ENCODE measurements at places on chromosomes 5 and 9. TPM values are rescaled to one million over a fixed set of nuclear protein-coding genes. Genes with fewer than 3 reads are reported as not detected.

Gene PCDHGA7
- total RNA-seq, result 7.6 TPM

Gene ZNF367
- 4.3 TPM for total RNA-seq

Gene COL5A1
- total RNA-seq, result 72.0 TPM

Gene DOCK8
- 17.9 TPM for total RNA-seq

Gene RHOBTB3
- 219 TPM for total RNA-seq

Gene CARTPT
- not detected for total RNA-seq

Gene HTR4
- 0.21 TPM for total RNA-seq

Gene PHAX
- total RNA-seq, result 57.5 TPM

Gene DCANP1
- total RNA-seq, result not detected

DNA sequence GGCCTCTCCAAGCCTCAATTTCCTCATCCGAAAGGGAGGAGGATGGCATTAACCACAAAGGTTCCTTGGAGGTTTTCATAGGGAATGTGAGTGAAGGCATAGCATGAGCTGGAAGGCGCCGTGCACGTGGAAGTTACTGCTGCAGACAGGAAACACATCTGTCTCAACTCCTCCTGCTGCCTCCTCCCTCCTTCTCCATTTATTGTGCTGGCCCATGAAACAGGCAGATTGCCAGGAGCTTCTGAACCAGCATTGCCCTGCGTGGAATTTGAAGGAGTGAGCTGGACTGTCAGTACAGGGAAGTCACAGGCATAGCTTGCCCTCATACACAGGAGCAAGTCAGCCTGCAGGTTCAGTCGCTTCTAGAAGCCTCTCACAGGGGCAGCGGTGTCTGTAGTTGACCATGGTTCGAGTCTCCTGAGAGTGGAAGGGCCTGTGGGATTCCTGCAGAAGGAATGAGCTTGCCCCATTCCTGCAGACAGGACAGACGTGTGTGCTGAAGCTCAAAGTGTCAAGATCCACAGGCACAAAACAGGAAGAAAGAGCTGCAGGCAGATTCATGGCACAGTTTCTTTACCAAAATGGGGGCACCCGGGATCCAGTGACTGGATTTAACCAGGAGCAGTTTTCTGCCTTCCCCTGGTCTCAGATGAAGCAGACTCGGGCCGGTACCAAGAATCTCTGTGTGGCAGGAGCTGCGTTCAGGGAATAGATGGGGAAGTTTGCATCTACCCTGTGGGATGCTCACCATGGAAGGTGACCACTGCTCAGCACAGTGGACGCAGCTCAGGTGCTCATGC is 48.7 kb upstream of the CTSL start:
- no peak for DNase-seq
- H3K27me3 ChIP-seq, result no peaks in the 10 kb centered on the region
- H3K4me3 ChIP-seq, result no peak overlapping the region
- H3K36me3 ChIP-seq, result no peaks in the 10 kb centered on the region
- H3K4me1 ChIP-seq, result no peaks in the 10 kb centered on the region
- H3K27ac ChIP-seq, result no peak overlapping the region

GRCh38 chr9:107007402-107007801 is 144.4 kb downstream of the ZNF462 start:
- no peak for DNase-seq
- H3K4me3 ChIP-seq, result no peak overlapping the region
- H3K4me1 ChIP-seq, result no peaks in the 10 kb centered on the region

DNA sequence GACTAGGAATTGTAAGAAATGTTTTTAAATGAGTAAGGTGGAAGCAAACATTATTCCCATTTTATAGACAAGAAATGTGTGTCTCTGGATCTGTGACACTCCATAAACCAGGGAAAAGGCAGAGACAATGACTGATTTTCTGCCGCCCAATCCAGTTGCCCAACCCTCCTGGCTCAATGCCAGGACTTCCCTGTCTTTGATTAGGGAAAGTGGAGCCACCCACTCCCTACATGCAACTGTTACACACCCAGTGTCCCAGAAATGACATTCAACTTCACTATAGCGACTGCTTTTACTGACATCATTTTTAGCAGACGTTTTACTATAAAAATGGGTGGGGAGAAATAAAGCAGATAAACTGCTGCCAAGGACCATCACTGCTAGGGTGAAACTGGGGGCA is 79.7 kb downstream of the THBS4 start:
- H3K4me1 ChIP-seq, result no peaks in the 10 kb centered on the region
- no peak overlapping the region for H3K27ac ChIP-seq
- H3K36me3 ChIP-seq, result no peaks in the 10 kb centered on the region
- H3K4me3 ChIP-seq, result no peak overlapping the region
- no peak for DNase-seq

- H3K27ac ChIP-seq, result no peak overlapping the region
- no peaks in the 10 kb centered on the region for H3K36me3 ChIP-seq
- DNase-seq, result peak; percentile 17
- H3K27me3 ChIP-seq, result peaks cover 2% of the 10 kb centered on the region
Observed at GRCh38 chr5:74673011-74673790, 11.8 kb upstream of the HEXB start.

GRCh38 chr5:93925321-93925720 is 183.9 kb upstream of the POU5F2 start:
- peaks cover 14% of the 10 kb centered on the region for H3K4me1 ChIP-seq
- no peak for DNase-seq
- H3K27ac ChIP-seq, result no peak overlapping the region
- no peaks in the 10 kb centered on the region for H3K36me3 ChIP-seq

DNA sequence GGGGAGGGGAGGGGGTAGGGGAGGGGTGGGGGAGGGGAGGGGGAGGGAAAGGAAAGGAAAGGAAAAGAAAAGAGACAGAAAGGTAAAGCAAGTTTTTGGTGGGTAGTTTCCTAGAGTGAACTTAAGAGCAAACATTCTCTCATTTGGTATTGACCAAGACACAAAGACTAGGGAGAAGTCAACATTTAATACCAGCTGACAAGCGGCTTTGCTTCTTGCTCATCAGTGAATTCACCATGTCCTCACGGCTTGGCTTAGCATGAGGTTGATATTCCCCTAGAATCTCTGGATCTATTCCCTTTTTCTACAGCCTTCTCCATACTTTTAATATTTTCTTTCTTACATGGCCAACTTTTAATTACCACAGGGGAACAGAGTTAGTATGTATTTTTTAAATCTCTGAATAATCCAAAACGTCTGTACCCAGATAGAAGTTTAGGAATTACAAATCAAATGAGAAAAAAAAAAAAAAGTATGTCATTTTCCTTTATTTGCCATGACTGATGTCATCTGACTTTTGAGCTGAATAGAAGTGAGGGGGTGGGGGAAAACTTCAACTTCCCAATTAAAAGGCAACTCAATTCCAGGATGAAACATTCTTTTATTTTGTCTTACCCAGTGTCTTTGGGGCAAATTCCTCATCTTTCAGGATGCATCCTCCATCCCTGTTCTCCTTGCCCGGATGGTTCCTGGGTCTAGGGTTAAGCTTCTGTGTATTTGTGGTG is 40.1 kb upstream of the GLIS3 start:
- H3K4me3 ChIP-seq, result no peak overlapping the region
- no peaks in the 10 kb centered on the region for H3K36me3 ChIP-seq
- no peak overlapping the region for H3K27ac ChIP-seq
- no peak for DNase-seq
- H3K4me1 ChIP-seq, result no peaks in the 10 kb centered on the region

DNA sequence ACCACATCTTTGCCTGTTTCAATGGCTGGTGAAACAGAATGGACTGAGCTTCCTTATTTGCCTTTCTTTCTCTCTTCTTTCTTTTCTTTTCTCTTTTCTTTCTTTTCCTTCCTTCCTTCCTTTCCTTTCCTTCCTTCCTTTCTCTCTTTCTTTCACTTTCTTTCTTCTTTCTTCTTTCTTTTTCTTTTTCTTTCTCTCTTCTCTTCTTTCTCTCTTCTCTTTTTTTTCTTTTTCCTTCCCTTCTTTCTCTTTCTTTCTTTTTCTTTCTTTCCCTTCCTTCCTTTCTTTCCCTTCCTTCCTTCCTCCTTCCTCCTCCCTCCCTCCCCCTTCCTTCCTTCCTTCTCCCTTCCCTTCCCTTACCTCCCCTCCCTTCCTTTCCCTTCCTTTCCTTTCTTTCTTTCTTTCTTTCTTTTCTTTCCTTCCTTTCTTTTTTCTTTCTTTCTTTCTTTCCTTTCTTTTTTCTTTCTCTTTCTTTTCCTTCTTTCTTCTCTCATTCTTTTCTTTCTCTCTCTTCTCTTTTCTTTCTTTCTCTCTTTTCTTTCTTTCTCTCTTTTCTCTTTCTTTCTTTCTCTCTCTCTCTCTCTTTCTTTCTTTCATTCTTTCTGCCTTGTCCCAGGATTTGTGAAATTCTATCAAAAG is 50.1 kb upstream of the MCTP1 start:
- no peak overlapping the region for H3K27ac ChIP-seq
- no peaks in the 10 kb centered on the region for H3K4me1 ChIP-seq
- no peak overlapping the region for H3K4me3 ChIP-seq
- no peaks in the 10 kb centered on the region for H3K36me3 ChIP-seq
- no peak for DNase-seq
- H3K27me3 ChIP-seq, result no peaks in the 10 kb centered on the region

- no peaks in the 10 kb centered on the region for H3K4me1 ChIP-seq
- no peaks in the 10 kb centered on the region for H3K27me3 ChIP-seq
Observed at GRCh38 chr5:54603372-54603771, 85.8 kb downstream of the SNX18 start.

- no peaks in the 10 kb centered on the region for H3K27me3 ChIP-seq
- no peaks in the 10 kb centered on the region for H3K4me1 ChIP-seq
- H3K36me3 ChIP-seq, result no peaks in the 10 kb centered on the region
- H3K4me3 ChIP-seq, result no peak overlapping the region
Observed at GRCh38 chr5:14777932-14778791, 93.4 kb downstream of the ANKH start.

DNA sequence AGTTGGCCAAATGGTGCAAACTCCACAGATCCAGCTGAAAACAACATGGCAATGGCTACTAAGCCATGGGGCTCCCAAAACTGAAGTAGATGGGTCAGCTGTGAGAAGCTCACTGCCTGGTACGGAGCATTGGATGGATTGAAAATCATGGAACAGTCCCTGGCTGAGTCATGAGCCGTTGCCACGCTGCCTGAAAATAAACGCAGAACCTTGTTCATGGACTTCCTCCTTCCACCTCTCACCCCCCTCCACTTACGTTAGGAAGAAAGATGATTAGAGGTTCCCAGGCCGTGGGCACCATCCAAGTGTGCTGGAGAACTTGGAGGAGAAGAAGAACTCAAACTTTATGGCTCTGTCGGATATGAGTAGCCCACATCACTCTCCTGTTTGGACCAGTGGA is 6.8 kb upstream of the DIPK1B start:
- no peaks in the 10 kb centered on the region for H3K4me1 ChIP-seq
- peaks cover 30% of the 10 kb centered on the region for H3K27me3 ChIP-seq
- no peaks in the 10 kb centered on the region for H3K36me3 ChIP-seq
- no peak overlapping the region for H3K4me3 ChIP-seq
- no peak for DNase-seq
- no peak overlapping the region for H3K27ac ChIP-seq

GRCh38 chr5:179906795-179907555 is 722 bp downstream of the TBC1D9B start:
- peaks cover 35% of the 10 kb centered on the region for H3K4me1 ChIP-seq
- H3K27me3 ChIP-seq, result no peaks in the 10 kb centered on the region
- H3K27ac ChIP-seq, result peak overlapping the region; percentile 89
- peak overlapping the region; percentile 59 for H3K4me3 ChIP-seq

DNA sequence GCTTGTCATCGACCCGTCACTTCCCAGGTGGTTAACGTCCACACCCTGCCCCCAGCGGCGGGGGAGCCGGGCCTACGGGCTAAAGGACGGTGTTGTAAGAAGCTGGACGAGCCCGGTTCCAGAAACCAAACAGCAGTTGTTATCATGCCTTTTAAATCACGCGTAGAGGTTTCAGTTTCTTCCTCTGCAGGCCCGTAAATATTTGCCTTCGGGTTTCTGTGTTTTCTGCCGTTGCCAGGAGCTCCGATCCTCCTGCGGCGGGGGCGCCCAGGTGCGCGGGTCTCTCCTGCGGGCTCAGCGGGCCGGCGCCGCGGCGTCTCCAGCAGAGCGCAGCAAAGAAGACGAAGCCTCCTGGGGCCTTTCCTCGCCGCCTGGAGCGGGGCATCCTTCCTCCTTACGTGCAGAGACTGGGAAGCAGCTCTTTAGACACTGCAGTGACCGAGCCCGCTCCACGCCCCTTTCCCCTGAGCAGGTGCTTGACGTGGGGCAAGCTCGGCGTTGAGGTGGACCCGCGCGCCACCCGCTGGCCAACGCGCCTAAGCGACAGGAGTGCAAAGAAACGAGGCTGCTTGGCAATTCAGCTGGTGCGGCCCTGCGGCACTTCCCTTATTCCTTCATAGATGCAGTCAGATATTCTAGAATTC is 21.8 kb upstream of the TTC1 start:
- H3K4me3 ChIP-seq, result peak overlapping the region; percentile 50
- H3K27me3 ChIP-seq, result peaks cover 39% of the 10 kb centered on the region
- no peaks in the 10 kb centered on the region for H3K36me3 ChIP-seq
- DNase-seq, result peak; percentile 49
- H3K27ac ChIP-seq, result no peak overlapping the region

DNA sequence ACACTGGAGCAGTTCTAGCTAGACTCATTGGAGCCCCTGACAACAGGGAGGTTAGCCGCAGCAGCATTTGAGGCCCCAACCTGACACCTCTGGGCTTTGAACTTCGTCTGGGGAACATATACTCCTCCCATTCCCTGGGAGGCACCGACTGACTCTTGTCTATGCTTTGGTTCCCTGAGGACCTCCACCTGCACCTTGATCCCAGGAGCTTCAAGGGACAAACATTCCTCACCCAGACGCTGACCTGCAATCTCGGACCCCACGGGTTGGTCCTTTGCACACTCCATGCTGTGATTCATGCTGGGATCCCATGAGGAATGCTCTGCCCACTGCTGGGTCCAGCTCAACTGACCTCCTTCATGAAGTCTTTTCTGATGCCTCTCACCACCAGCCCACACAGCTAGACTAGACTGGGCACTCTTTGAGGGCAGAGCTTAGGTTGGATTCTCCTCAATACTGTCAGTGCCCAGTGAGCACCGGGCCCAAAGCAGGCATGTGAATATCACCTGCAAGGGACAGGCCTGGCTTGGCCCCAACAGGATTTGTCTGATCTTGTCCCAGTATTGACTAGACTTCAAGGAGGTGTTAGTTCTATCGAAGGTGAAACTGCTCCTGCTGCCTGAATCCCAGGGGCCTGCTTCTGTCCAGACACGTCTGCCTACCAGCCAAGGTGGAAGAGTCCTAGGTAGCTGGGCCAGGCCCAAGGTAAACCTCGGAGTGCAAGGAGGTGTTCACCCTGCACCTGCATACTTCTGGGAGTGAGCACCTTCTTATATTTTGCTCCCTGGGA is 51.8 kb upstream of the ZBTB43 start:
- H3K4me3 ChIP-seq, result no peak overlapping the region
- no peaks in the 10 kb centered on the region for H3K36me3 ChIP-seq
- H3K4me1 ChIP-seq, result no peaks in the 10 kb centered on the region
- no peak for DNase-seq
- H3K27me3 ChIP-seq, result peaks cover 27% of the 10 kb centered on the region
- H3K27ac ChIP-seq, result no peak overlapping the region

All from tibial nerve (tissue), 4 donors.